ENCODE measurements at places on chromosomes 6 and 20.

DNA sequence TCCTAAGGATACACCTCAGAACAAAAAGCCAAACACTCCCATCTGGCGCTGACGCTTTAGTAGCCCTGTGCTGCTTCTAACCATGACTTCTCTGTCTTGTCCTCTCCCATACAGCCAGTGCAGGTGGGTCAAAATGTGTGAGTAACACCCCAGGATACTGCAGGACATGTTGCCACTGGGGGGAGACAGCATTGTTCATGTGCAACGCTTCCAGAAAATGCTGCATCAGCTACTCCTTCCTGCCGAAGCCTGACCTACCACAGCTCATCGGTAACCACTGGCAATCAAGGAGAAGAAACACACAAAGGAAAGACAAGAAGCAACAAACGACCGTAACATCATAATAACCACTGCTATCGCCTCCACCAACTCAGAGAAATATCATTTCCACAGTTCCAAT lies 1.4 kb downstream of the DEFB132 start:
- DNase-seq: no peak

- DNase-seq: no peak
Measured at GRCh38 chr6:90285042-90285481, 11.6 kb downstream of the BACH2 start.

GRCh38 chr20:23086931-23087411 lies 847 bp upstream of the CD93 start:
- no peak for DNase-seq

- no peak for DNase-seq
Measured at GRCh38 chr6:10406556-10406955, 8.3 kb downstream of the TFAP2A start.

GRCh38 chr6:40163924-40164323 lies 229.7 kb upstream of the MOCS1 start:
- DNase-seq: no peak

DNA sequence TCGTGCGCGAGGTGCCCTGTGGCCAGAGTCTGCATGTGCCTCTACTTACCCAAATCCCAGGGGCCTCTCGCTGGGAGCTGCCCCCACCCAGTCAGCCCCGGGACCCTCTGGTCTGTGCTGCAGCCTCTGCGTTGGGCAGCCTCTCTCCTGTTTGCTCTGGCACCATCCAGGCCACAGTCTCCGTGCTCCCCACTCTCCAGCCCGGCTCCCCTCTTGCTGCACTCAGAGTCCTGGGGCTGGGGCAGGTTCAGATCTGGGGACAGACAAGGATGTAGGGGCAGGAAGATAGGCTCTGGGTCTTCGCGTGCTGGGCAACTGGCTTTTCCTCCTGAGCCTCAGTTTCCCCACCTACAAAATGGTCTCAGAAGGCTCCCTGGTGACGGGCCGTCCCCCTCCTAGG lies 70.8 kb upstream of the GATA5 start:
- no peak for DNase-seq
